ENCODE measurements at places on chromosomes 12 and 14. TPM values are rescaled to one million over a fixed set of nuclear protein-coding genes. Genes with fewer than 3 reads are reported as not detected.

DNA sequence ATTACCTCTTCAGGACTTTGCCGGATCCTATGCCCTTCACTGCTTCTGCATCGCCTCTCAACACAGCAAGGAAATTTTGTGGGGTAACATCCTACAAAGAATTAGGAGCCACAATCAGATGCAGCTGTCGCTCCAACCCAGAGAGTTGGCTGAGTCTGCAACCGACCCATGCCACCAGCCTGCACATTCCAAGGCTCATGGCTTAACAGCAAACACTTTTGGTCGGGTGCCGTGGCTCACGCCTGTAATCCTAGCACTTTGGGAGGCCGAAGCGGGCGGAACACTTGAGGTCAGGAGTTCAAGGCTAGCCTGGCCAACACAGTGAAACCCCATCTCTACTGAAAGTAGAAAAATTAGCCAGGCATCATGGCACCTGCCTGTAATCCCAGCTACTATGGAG, 32.3 kb downstream of the LGMN start:
- no peak for DNase-seq

- DNase-seq = no peak
Observed at GRCh38 chr12:2675776-2676175, 119.0 kb upstream of the FKBP4 start.

The SYT1 gene
- 0.87 TPM for total RNA-seq

GRCh38 chr14:77579780-77580179, 36.7 kb downstream of the SPTLC2 start:
- no peak for DNase-seq

GRCh38 chr14:55355922-55356321, 55.7 kb downstream of the ATG14 start:
- no peak for DNase-seq

GRCh38 chr14:28999656-29000055, 233.1 kb downstream of the FOXG1 start:
- no peak for DNase-seq

- no peak for DNase-seq
Observed at GRCh38 chr14:52380294-52380693, 66.2 kb downstream of the PTGER2 start.

The KRT85 gene
- total RNA-seq = not detected

The HCFC2 gene
- 19.6 TPM for total RNA-seq

- DNase-seq = no peak
Observed at GRCh38 chr12:1829306-1829900, 9.0 kb downstream of the LRTM2 start.

- no peak for DNase-seq
Observed at GRCh38 chr14:80202888-80203562, 8.3 kb downstream of the DIO2 start.

DNA sequence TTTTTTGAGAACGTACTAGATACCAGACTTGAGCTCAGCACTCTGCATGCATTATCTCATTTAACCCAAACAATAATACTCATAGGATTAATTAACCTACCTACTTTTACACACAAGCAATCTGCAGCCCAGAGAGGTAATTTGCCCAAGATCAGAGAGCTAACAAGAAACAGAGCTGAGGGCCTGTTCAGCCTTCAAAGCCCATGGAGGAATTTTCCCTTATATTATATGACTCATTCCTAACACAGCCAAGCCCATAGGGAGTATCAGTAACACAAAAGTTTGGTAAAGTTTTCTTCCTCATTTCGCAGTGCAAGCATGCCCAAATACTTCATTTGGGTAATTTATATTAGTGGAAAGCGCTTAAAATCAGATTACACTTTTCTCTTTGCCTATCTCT, 94.7 kb downstream of the GALC start:
- no peak for DNase-seq

GRCh38 chr14:73842201-73842600, 9.4 kb upstream of the PTGR2 start:
- no peak for DNase-seq

DNA sequence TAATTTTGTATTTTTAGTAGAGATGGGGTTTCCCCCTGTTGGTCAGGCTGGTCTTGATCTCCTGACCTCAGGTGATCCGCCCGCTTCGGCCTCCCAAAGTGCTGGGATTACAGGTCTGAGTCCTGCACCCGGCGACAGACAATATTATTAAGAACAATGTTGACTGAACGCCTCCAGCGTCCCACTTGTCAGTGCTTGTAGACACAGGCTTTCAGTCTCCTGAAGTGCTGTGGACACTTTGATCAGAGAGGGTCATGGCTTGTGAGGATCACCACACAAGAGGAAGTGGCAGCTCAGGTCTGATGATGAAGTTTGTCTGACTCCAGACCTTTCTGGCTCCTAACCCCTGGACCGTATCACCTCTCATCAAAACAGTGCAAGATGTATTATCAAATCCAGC, 114.6 kb downstream of the CHST11 start:
- no peak for DNase-seq

- no peak for DNase-seq
Observed at GRCh38 chr14:98512501-98513251, 759.3 kb downstream of the BCL11B start.

- no peak for DNase-seq
Observed at GRCh38 chr14:45559626-45560025, 306.6 kb upstream of the MIS18BP1 start.

The OVCH1 gene
- total RNA-seq = 0.90 TPM

GRCh38 chr12:106227641-106228319, 20.0 kb downstream of the CKAP4 start:
- no peak for DNase-seq

The IL23A gene
- 0.55 TPM for total RNA-seq

The POU6F1 gene
- total RNA-seq = 14.8 TPM

DNA sequence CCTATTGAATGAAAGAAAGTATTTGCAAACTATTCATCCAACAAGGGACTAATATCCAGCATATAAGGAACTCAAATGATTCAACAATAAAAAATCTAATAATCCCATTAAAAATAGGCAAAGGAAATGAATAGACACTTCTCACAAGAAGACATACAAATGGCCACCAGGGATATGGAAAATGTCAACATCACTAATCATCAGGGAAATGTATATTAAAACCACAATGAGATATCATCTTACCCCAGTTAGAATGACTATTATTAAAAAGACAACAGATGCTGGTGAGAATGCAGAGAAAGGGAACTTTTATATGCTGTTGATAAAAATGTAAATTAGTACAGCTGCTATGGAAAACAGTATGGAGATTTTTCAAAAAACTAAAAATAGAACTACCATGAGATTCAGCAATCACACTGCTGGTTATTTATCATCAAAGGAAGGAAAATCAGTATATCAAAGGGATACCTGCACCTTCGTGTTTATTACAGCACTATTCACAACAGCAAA, 89.3 kb downstream of the GARIN6 start:
- no peak for DNase-seq

GRCh38 chr14:61585598-61586543, 109.4 kb upstream of the HIF1A start:
- DNase-seq = no peak

DNA sequence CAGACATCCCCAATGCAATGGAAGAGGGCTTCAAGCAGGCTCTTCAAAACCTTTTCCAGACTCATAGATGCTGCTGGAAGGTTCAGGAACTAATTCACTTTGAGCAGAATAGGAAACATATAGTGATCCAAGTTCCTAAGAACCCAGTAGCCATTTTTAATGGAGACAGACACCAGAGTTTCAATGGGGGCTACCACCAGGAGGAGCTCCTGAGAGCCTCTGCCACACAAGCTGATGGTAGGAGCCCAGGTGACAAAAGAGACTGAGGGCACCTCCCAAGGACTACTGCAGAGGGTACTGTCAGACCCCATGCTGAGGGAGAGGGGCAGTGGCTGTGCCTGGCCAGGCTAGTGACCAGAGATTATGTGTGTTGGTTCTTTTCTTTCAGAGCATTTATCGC, 45.9 kb downstream of the IFNG start:
- DNase-seq = no peak

GRCh38 chr14:97120611-97121031, 323.4 kb downstream of the VRK1 start:
- no peak for DNase-seq

GRCh38 chr14:24368212-24368561, 203 bp downstream of the NFATC4 start:
- no peak for DNase-seq

- no peak for DNase-seq
Observed at GRCh38 chr14:35855876-35856481, 29.8 kb downstream of the BRMS1L start.

GRCh38 chr12:56725723-56726102, 614 bp upstream of the NACA start:
- DNase-seq = no peak

The FNTB gene
- 16.1 TPM for total RNA-seq

DNA sequence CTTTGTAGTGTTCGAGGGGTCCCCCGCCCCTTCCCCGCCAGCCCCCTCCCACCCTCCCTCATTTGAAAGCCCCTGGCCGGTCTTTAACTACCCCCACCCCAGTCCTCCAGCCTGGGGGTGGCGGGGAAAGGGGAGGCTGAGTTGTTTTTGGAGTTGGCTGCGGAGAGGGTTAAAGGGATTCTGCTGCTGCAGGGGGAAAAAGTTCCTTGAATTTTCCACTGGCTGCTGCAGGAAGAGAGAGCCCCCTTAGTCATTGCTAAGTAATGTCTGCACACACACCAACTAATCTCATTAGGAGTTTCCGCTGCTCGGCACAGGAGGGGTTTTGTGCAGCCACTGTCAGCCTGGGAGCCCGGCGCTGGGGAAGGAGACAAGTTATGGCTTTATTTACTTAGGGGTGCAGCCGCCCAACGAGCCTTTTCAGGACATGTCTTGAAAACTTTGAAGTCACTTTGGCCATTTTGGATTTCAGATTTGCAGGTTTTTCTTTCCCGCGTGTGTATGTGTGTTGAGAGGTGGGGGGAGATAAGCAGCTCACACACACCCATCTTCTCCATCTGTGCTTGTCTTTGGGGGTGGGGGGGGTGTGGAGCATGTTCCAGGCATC, 1.8 kb downstream of the ELK3 start:
- no peak for DNase-seq

- DNase-seq = no peak
Observed at GRCh38 chr14:89185919-89186855, 230.8 kb downstream of the FOXN3 start.

The YAF2 gene
- 39.8 TPM for total RNA-seq

- DNase-seq = no peak
Observed at GRCh38 chr14:97061198-97061597, 264.0 kb downstream of the VRK1 start.

DNA sequence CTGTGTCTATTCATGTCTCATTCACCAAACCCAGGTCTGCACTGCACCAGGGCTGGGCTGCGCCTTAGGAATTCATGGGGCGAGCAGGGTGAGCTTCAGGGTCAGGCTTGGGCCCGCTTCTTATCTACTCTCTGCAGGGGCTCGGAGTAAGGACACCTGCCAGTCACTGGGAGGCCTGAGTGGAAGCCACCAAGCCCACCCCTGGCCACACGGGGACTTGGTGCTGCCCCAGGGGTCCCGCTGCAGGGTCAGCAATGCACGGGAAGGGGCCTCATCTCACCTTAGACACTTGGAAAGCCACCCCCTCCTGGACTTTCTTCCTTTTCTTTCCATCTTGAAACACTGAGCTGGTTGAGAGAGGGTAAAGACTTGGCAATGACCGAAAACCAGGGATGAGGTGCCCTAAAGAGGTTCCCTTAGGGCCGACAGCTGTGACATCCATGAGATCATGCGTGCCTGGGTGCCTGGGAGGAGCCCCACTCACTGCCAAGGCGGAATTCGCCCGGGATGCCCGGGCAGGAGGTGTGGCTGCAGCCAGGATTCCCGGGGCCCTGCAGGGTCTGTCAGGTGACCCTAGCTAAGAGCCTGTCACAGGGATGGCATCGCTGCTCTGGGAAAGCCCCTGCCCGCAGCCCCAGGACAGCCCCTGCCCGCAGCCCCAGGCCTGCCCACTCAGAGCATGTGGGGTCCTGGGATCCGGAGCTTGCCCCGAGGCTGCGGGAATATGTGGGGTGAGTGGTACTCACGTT, 45.5 kb upstream of the EML1 start:
- DNase-seq = no peak

DNA sequence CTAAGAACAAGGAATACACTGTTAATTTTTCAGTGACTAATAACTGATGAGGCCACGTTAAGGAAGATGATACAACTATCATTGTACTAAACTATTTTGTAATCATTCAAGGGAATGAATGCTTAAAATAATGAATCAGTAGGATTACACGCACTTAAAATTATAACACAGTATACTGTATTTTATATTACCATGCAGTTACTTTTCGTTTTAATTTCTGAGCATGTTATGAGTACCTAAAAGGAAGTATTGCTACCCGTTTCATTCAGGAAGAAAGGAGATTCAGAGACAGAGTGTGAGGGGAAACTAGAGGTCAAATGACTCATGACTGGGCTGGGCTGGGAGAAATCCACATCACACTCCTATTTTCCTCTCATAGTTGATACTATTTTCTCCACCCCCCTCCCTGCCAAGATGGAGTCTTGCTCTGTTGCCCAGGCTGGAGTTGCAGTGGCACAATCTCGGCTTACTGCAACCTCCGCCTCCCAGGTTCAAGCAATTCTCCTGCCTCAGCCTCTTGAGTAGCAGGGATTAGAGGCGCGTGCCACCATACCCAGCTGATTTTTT, 202.0 kb downstream of the PPM1H start:
- DNase-seq = no peak

DNA sequence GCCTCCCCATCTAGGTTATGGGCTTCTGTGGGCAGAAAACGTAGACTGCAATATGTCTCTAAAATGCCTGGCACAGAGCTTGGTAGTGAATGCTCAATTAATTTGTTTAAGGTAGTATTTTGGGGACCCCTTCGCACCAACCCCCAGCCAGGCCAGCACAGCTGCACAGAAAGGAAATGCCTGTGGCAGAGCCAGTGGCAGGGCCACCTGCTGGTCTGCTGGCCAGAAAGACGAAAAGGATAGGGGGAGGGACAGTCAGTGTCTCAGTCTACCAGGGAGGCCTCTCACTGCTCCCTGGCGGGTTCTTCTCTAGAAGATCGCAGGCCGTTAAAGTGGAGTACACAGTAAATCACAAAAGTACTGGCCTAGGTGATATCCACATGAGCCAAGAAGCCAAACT, 3.5 kb downstream of the RAB15 start:
- no peak for DNase-seq

- peak; percentile 60 for DNase-seq
Observed at GRCh38 chr14:99150236-99150635, 121.8 kb downstream of the BCL11B start.

- no peak for DNase-seq
Observed at GRCh38 chr14:51295646-51296263, 55.7 kb downstream of the TMX1 start.

Measured in mesenteric fat pad (tissue), 1 donor.